ENCODE measurements at places on chromosomes 2 and 18.
A peak's percentile ranks its signal among the peaks of the same experiment; 100 is the strongest.

DNA sequence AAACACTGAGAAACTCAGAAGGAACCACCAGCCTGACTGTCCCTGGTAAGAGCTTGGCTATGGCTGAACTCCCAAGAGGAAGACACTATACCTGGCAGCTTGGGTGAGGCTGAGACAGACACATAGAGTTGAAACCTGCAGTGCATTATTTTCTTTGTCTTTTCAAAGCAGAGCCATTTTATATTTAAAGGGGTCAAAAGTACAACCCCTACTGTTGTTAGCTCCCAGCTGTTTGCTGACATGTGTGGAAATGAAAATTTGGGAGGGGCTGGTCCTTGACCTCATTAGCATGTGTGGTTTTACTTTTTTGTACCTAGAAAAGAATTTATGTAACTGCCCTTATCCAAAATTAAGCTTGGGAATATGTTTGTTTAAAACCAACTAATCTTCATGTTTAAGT, 309.0 kb downstream of the RPRM start:
- no peak for DNase-seq

GRCh38 chr2:45119038-45119437, 109.8 kb upstream of the SIX2 start:
- no peak for DNase-seq

DNA sequence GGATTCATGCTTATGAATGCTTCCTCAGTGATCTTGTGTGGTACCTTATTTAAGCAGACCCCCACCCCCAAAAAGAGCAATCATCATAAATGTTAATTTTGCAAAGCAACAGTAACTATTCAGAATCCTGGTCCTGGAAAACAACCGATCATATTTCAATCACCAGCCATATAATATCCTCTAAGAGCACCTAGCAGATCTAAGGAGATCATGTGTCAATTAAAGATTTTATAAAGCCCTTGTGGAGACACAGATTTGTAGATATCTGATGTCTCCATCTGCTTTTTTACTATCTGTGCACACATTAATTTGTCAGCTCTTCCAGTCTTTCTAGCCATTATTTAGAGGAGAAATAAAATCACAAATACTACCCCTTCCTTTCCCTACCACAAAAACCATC, 423.7 kb downstream of the TGIF1 start:
- DNase-seq: no peak

DNA sequence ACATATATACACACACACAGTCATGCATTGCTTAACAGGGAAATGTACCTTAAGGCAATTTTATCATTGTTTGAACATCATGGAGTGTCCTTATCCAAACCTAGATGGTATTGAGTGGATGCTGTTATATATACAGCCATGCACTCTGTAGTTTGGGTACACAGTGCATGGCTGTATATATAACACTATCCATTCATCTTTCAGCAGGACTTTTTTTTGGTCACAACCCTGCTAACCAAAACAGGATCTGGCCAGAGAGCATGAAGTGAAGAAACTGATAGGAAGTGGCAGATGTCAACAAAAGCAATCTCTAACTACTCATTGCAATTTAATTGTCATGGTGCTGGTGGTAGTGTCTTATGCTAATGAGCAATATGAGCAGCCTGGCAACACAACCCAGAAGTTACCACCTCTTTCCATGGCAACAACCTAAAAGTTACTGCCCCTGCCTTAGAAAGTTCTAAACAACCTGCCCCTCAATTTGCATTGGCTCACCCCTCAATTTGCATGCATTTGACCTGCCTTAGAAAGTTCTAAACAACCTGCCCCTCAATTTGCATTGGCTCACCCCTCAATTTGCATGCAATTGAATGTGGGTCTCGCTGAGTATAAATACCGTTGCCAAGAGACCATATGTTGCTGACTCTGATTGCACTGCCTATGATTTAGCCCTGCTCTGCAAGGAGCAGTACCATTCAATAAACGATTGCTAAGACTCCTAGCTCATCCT, 434.9 kb downstream of the DSEL start:
- no peak for DNase-seq

DNA sequence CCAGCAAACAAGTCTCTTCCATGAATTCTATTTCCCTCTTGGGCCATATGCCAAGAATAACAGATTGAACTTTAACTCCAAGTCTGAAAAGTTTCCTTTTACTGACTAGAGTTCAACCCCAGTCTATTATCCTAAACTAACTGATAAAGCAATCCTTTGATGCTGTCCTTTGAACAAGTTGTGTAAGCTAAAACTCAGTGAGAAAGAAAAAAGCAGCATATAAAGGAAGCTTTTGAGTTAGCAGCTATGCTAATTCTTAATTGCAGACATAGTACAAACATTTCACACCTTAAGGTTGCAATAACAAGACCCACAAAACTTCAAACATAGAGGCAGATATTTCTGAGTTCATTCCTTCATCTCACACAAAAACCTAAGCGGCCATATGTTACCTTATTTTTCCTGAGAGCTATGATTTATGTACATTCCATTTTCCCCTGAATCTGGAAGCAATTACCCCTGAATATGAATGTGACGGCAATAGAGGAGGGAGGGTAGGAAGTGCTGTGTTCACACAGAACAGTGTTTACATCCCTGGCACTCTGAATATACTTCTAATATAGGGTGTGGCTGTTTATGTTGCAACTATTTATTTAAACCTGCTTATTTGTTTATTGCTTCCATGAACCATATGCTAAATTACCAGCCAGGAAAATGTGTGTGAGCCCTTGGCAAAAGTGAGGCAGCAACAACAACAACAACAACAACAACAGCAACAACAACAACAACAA, 180.6 kb downstream of the IRS1 start:
- no peak for DNase-seq

DNA sequence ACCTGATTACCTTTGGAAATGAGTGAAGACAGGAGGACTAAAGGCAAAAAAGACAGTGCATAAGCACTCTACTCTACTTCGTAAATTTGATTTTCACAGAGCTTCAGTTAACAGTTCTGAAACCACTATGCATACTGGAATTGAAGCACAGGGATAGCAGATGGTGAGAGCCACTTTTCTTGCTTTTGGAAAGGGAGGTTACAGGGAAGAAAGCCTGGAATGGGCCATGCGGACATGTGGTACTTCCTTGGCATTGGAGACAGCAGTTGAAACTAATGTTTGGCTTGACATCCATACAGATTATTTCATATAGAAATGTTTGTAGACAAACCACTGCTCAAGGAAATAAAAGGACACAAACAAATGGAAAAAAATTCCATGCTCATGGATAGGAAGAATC, 585.6 kb upstream of the RAB6C start:
- no peak for DNase-seq

DNA sequence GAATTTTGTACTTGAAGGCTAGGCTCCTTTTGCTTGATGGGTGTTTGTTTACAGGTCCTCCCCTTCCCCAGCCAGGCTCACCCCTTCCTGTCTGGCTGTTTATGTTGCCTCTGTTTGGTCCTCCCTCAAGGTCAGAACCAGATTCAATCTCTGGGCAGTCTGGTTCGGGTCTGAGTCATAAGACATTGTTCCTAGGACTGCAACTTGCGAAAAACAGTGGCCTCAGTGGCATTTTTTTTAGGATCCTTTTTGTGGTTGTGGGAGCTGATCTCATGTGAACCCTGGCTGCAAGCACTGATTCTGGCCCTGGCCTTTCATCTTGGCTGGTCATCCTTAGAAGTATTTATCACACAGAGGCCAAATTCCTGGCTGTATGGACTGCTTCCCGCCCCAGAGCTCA, 370.4 kb downstream of the CLIP4 start:
- DNase-seq: no peak

DNA sequence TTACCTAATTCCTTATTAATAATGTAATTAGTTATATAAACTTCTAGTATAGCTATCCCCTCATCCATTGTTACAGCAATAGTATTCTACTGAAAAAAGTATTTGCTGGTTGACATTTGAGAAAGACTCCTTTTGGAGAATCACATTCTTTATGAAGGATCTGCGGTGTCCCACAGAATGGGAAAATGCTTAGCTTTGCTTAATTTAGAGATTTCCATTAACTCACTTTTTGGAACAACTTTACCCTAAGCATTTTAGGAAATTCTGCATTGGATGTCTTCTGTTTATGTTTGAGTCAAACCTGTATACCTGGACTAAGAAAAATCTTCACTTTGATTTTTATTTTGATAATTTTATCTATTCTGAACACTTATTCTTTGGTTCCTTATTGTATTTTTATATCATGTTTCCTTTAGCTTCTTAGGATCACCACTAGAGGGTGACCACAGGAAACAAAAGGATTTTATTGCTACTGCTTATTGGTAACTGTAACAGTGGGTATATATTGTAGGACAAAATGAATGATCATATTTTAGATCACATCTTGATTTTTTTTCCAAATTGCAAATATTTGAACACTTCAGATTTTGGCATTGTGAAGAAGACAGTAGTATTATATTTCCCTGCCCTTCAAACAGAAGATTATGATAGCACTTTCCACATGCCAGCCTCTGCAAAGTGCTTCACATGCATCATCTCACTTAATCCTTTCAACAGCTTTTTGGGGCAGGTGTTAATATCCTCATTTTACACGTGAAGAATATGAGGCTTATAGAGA, 79.6 kb downstream of the MIB1 start:
- no peak for DNase-seq

DNA sequence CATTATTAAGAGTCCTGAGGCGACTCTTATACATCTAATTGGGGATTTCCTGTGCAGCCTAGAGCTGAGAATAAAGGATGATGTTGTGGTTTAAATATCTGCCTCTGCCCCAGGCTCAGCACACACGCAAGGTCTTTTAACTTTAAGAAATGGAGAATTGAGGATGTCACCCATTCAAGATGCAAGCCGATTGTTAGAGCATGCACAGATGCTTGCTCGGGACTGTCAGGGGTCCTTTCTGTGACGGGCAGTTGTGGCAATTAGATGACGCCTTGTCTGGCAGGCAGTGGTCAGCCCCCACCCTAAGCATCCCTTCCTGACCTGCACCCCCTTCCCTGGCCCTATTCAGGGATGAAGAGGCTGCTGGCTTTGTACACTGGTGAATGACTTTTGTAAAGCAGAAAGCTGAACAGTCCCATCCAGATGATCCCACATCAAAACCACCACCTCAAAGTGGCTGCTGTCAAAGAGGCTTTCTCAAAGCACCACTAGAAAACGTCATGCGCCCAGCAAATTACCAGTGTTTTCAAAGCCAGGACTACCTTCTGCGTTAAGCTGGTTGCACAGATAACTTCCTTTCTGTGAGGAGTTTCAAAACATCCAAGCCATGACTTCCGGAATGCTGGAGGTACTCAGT, 23.7 kb downstream of the FAM178B start:
- peak; percentile 10 for DNase-seq

GRCh38 chr2:96888072-96889011, 18.5 kb upstream of the SEMA4C start:
- no peak for DNase-seq

DNA sequence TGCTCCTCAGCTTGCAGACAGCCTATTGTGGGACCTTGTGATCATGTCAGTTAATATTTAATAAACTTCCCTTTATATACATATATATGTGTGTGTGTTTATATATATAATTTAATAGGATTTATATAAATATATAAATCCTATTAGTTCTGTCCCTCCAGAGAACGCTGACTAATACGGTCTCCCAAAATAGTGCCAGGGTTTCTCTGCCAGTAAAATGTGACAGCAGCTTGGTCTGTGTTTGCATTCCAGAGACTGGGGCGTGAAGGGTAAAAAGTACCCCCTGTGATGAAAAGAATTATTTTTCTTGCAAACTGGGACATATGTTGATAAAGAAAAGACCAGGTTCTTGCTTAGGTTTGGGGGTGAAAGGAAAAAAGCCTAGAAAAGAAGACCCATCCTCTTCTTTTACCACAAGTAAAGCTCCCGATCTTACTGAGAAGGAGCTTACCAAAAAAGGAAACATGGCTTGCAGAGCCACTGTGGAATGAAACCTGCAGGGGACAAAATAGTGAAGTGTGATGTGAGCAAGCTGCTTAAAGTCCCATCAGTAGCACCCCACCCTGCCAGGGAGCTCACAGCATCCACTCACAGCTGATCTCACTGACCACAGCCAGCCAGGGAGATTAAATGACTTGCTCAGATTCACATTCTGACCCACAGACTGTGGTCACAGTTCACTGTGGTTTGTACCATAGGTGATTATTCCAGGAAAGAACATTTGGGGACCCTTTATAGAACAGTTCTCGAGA, 110.9 kb upstream of the RMP24 start:
- no peak for DNase-seq

GRCh38 chr2:64137996-64138395, 6.2 kb downstream of the PELI1 start:
- DNase-seq: no peak

- no peak for DNase-seq
Observed at GRCh38 chr18:56470406-56471351, 167.7 kb downstream of the TXNL1 start.

DNA sequence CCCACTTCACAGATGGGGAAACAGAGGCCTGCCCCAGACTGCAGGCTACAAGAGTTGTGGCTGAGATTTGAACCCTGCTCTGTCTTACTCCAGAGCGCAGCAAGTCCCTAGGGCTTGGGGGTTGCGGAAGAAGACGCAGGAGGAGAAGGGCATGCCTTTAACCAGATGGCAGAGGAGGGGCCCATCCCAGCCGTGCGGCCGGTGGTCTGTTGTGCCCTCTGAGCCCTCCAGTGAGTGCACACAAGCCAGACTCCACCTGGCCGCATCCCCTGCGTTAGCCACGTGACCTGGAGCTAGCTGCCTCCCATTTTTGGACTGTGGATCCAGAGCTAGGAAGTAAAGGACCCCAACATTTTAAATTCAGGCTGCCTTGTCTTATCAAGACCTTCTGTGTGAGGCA, 2.8 kb downstream of the KCNIP3 start:
- no peak for DNase-seq

GRCh38 chr18:34817636-34818035, 107.5 kb downstream of the DTNA start:
- DNase-seq: no peak

- no peak for DNase-seq
Observed at GRCh38 chr18:1774261-1774660, 797.0 kb downstream of the METTL4 start.

- no peak for DNase-seq
Observed at GRCh38 chr18:38750751-38751150, 1185.2 kb upstream of the CELF4 start.

DNA sequence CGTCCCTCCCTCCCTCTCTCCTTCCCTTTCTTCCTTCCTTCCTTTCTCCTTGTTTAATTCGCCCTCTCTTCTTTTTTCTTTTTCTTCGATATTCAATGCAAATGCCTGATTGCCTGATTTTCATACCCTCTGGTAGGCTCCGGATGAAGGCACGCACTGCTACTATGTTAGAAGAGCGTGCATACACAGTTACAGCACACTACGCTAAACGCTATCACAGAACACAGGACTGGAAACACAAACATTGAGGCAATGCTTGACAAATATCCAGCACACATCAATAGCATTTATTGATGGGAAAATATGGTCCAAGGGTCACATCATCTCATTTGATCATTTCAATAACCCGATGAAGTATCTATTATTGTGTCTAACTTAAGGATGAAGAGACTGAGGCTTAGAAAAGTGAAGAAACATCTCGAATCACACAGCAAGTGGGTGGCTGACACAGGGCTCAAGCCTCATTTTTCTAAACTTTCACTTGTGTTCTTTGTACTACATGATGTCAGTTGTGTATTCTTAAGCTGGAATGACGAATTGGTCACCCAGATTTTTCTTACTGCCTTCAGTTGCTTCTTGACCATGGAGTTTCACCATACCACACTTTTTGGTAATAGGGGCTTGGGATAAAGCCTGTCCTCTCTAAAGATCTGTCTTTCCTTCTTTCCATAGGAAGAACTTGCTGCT, 101.8 kb downstream of the TRIB2 start:
- no peak for DNase-seq

GRCh38 chr18:48790869-48791635, 159.7 kb downstream of the SMAD7 start:
- no peak for DNase-seq
